T-helper 9 cell (primary cell): ENCODE measurements at places on chromosomes 6 and 20.

DNA sequence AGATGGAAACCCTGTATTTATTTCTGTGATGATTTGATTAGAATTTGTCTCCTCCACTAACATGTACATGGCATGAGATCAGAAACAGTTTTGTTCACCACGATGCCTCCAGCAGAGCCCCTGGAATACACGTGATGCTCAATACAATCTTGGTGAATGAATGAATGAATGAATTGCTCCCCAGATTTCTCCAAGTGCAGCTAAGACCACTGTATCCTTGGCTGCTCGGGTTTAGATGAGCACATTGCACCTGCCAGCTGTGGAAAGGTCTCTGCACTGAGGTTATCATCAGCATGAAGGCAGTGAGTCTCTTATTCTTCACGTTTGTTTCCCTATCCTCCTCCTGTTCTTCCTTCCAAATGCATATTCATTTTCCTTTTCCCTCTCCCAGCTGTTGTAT, 17.9 kb downstream of the CASS4 start:
- DNase-seq: no peak

- no peak for DNase-seq
These were observed 197.0 kb downstream of the CLIC5 start for GRCh38 chr6:45818655-45819054.

GRCh38 chr6:147108259-147108910, 95.8 kb upstream of the STXBP5 start:
- no peak for DNase-seq

GRCh38 chr6:36825452-36825851, 13.8 kb downstream of the CPNE5 start:
- no peak for DNase-seq

GRCh38 chr6:131250122-131250521, 114.9 kb downstream of the AKAP7 start:
- DNase-seq: no peak

GRCh38 chr6:148998704-148999103, 251.9 kb downstream of the UST start:
- DNase-seq: no peak

GRCh38 chr6:140821196-140821595, 1311.5 kb upstream of the GJE1 start:
- DNase-seq: no peak

GRCh38 chr20:52193886-52194545, 2.4 kb upstream of the ZFP64 start:
- no peak for DNase-seq

GRCh38 chr20:51311636-51312479, 230.7 kb downstream of the NFATC2 start:
- no peak for DNase-seq

DNA sequence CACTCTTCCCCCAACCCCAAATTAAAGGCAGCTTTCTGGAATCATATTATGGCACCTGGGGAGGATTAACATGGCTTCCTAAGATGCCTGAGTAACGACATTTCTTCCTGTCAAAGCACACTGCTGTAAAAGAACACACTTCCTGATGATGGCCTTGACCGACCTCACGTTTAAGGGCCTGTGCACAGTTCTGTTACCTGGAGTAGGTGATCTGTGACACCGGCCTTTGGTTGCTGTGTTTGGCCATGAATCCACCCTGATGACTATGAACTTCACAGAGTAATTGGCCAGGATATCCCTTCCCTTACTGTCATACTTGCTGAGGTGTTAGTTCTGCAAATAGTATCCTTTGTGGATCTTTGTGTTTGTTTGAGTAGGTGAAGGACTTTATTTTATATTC, 45.8 kb downstream of the PLCB4 start:
- no peak for DNase-seq

DNA sequence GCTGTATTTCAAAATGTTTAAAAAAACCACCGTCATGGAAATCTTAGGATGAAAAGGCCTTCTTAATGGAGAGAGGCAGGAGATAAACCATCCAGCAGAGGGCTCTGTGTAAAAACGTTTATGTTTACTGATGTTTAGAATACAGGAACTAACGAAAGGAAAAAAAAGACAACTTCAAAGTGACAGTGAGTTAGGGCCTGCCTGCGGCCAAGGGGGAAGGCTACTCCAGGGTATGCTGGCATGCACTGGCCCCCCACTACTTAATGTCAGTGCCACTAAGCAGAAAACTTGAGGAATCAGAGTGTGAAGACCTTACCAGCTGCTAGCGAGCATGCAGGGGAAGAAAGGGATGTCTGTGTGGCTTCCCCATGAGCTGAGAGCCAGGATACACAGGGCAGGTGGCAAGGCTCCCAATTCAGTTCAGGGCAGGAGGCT, 47.7 kb downstream of the AKAP7 start:
- no peak for DNase-seq

GRCh38 chr6:33599413-33599938, 19.4 kb upstream of the BAK1 start:
- no peak for DNase-seq

DNA sequence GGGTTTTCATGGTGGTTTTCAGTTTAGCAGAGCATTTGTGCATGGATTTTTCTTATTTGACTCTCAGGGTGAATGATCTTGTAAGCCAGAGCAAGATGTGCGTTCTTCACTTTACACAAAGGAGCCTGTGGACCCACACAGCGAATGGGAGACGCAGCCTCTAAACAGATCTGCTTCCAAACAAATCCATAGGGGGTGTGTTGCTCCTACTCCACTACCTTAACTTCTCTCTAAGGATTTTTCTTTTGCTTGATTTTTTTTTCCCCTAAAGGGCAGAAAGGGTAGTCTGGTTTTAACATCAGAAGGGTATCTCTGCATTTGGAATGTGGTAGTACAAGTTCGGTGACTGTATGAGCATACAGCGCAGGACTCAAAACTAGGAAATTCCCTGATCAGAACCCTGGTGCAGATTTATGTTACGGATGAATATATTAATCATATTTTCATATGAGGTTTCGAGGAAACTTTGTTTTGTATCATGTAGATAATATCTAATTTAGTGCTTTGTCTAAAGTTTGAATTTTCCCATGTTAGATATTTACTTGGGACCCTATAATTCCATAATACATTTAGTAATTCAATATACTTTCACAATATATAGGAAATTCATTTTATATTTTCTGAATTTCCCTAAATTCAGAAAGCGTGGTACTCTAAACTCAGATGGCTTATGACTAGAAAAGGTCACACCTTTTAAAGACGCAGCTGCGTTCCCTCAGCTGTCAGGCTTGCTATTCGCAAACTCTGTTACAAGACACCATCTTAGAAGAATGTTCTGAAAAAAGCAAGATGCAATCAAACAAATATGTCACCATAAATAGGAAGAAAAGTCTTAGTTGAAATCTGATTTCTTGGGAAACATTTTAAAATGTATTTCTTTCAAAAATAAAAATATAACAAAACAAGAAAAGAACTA, 196.9 kb downstream of the TMEM242 start:
- DNase-seq: no peak

GRCh38 chr20:52828199-52828598, 144.0 kb upstream of the TSHZ2 start:
- no peak for DNase-seq

DNA sequence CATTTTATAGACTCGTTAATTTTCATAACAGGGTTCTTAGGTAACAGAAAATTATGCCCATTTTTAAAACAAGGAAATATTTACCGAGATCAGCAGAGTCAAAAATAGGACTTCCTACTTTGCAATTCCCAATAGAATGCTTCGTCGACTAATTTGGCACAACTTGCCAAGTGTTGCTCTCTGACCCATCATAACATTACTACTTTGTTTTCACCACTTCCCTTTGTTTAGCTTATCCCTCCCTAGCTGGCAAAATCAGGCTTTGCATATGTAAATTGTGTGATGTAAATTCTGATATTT, 914 bp upstream of the RANBP9 start:
- DNase-seq: no peak

DNA sequence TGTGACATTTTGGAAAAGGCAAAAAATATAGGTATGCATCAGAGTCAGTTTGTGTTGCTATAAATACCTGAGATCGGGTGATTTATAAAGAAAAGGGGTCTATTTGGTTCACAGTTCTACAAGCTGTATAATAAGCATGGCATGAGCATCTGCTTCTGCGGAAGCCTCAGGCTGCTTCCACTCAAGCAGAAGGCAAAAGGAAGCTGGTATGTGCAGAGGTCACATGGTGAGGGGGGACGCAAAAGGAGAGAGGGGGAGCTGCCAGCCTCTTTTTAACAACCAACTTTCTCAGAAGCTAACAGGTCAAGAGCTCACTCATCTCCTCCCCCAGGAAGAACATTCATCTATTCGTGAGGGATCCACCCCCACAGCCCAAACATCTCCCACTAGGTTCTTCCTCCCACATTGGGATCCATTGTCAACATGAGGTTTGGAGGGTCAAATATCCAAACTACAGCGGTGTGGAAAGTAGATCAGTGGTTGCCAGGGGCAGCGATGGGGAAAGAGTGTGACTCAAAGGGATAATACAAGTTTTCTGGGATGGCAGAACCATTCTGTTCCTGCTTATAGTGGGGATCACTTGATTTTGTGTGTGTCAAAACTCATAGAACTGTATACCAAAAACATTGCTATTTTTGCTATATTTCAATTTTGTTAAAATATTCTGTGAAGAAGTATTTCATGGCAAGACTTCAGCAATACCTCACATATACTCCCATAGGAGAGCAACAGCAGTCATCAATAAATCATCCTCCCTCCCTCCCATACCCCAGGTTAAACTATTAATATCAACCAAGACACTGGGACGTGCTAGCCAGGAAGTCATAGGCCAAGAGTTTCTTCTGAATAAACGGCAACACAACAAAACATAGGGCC, 9.9 kb upstream of the FAM50B start:
- DNase-seq: no peak

DNA sequence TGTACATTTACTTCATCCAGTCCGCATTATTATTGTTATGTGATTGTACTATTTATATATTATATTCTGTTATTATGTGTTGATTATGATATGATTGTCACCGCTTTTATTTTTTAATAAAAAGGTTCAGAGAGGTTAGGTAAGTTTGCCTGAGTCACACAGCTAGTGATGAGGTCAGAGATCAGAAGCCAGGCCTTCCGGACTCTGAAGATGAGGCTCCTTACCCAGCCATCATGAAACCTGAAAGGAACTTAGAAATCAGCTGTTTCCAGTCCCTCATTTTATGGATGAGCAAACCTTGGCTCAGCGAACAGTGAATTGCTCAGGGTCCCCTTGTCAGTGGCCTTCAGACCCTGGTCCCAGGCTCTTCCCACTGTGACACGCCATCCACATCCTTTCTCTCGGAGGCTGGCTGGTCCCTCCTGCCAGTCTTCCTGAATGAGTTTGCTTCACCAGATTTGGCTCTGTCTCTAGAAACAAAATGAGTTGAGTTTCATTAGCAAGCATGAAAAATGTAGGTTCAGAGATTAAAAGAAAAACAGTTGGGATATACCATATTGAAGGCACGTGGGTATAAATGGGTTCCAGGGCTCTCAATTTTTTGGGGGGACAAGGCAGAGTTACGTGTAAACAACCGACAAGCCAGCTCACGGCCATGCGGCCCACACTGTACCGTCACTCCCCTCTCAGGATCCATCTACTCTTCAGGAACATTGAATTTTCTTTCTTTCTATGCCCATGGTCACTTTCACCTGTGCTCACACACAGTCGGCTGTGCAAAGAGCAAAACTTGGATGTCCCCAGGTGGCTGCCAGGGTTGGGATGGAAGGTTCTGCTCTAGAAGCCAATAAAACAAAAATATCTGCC, 132.9 kb downstream of the ZDHHC14 start:
- no peak for DNase-seq

- no peak for DNase-seq
These were observed 48.2 kb downstream of the HBS1L start for GRCh38 chr6:135006386-135006914.

- DNase-seq: no peak
These were observed 526.1 kb downstream of the CDH26 start for GRCh38 chr20:60484316-60484715.

GRCh38 chr6:166499350-166500163, 86.9 kb downstream of the RAMACL start:
- DNase-seq: no peak

GRCh38 chr6:55536391-55536956, 42.5 kb downstream of the HMGCLL1 start:
- DNase-seq: no peak

DNA sequence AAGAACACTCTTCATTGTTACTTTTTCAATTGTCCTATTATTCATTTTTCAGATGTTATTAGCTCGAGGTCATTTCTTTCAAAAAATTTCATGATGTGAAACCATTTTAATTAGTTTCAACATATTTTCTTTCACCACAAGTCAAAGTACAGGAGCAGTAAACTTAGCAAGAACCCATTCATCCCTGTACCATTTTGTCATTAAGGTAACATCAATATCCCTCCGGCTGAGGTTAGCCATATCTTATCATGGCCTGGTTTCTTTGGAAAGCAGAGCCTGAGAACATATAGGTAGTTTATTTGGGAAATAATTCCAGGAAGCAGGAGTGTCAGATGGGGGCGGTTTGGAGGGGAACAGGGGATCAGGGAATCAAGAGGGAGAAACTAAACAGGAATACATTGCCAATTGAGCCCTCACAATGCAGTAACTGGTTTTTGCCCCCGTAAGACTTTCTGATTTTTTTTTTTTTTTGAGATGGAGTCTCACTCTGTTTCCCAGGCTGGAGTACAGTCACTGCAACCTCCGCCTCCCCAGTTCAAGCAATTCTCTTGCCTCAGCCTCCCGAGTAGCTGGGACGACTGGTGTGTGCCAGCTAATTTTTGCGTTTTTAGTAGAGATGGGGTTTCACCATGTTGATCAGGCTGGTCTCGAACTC, 83.7 kb downstream of the MKKS start:
- no peak for DNase-seq

DNA sequence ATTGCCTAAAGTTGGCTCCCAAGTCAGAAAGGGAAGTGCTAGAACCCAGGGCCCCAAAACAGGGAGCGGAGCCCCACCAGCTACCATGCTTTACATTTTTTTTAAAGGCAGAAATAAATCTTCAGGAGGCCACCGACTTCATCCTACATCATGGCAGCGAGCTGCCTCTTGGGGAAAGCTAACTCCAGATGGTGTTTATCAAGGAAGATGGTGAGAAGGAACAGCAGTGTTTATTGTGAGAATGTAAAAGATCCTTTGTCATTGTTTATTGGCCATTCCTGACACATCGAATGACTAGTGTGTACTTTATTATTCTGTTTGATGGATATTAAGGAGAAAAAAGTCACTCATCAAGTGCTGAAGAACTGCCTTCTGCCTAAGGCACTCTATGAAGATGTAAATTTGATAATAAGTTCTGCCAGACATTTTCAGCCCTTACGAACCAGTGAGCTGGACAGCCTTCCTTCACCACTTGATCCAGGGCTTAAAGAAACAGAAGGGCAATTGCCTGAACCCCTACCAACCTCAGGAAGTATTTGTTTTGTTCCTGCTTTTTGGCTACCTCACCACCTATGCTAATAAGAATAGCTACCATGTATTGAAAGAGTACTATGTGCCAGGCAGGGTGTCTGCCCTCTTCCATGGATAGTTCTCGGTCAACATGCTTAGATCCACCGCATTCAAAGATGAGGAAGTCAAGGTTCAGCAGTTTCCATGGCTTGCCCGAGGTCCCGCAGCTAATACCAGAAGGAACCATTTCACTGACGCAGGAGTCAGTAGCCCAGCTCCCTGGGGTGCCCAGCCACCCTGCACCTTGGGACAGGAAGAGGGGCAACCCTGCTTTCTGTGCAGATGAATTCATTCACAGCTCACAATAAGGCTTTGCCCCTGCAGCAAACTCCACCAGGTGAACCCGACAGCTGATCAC, 194.7 kb upstream of the RREB1 start:
- no peak for DNase-seq

- no peak for DNase-seq
These were observed 406.5 kb upstream of the GJE1 start for GRCh38 chr6:141726248-141726647.
